ENCODE measurements at places on chromosomes 5 and 9.

GRCh38 chr9:20988061-20988460 is 43.4 kb downstream of the HACD4 start:
- DNase-seq, result no peak

DNA sequence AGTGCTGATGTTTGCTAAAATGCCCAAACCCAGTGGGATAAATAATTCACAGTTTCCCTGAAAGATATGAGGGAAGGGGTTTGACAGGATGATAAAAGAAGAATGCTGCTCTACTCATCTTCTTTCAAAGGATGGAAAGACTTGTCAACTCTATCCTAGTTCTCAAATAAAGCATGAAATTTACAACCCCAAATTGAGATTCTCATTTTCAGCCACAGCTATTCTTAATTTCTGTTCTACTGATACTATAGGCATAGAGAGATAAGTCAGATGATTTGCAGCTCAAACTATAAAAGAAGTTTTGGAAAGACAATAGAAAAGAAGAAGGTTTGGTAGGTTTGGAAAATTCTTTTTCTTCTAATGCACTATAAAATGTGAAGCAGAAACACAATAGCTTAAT is 542.6 kb downstream of the CSNK1G3 start:
- DNase-seq, result no peak

DNA sequence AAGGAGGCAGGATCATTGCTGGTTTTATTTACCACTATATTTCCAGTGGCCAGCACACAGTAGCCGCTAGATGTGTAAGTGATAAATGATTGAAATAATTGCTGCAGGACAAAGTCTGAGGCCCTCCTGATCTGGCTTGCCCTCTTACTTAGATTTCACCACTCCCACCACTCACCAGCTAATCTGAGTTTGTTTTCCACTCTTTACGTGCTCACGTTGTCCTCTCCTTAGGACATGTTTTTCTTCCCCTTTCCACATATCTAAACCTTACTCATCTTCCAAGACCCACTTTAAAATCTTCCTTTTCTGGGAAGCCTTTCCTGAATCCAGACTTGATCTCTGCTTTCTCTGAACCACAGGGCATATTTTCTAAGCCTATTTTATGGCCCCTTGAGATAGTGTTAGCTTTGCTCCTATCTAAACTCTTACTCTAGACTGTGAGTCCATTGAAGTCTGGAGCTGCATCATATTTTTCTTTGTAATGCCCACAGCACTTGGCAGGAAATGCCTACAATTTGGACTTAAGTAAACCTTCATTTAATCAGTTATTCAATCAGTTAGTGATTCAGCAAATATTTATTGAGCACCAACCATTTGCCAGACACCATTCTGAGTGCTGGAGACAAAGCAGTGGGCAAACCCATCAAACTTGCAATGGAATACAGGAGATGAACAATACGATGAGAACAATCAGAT is 2.4 kb downstream of the TLR4 start:
- no peak for DNase-seq

DNA sequence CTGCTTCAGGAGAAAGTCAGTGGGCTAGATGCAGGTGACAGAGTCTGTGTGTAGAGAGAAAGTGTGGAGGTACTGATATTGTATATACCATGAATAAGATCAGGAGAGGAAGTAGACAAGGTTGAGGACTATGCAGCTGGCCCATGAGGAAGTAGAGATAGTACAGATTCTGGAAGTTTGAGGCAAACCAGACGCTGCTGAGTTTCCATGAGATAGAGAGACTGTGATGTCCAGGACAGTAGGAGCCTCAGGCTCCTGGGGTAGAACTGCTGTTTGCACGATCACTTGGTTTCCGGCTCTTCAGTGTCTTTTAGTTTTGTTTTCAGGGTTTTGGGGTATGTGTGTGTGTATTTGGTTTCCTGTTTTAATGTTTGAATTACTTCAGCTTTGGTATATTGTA is 13.6 kb downstream of the OTULINL start:
- DNase-seq, result no peak

DNA sequence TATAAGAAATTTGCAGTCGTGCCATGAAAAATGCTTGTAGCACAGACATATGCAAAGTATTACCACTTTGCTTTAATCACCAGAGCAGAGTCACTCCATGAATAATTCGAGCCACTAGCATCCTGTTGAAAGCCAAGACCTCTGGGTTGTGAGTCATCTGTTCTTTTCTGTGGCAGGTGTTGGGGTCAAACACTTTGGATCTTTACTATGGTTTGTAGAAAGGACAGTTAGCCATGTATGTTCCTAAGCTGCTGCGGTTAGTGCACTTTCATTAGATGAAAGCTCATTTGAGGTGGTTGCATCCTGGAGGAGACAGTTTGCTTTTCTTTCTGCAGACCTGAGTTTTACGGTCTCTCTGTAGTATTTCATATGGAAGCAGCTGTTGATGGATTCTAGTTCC is 223.7 kb downstream of the DMRT2 start:
- DNase-seq, result no peak

GRCh38 chr5:201672-202071 is 10.4 kb downstream of the LRRC14B start:
- no peak for DNase-seq

DNA sequence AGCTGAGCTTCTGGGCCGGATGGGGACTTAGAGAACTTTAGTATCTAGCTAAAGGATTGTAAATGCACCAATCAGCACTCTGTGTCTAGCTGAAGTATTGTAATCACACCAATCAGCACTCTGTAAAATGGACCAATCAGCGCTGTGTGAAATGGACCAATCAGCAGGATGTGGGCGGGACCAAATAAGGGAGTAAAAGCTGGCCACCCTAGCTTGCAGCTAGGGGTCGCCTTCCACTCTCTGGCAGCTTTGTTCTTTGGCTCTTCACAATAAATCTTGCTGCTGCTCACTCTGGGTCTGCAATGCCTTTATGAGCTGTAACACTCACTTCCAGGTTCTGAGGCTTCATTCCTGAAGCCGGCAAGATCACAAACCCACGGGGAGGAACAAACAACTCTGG is 354.0 kb downstream of the PRR16 start:
- DNase-seq, result no peak

GRCh38 chr5:105882956-105883481 is 1787.7 kb downstream of the EFNA5 start:
- DNase-seq, result no peak

GRCh38 chr5:66621146-66621545 is 25.0 kb downstream of the MAST4 start:
- DNase-seq, result no peak

DNA sequence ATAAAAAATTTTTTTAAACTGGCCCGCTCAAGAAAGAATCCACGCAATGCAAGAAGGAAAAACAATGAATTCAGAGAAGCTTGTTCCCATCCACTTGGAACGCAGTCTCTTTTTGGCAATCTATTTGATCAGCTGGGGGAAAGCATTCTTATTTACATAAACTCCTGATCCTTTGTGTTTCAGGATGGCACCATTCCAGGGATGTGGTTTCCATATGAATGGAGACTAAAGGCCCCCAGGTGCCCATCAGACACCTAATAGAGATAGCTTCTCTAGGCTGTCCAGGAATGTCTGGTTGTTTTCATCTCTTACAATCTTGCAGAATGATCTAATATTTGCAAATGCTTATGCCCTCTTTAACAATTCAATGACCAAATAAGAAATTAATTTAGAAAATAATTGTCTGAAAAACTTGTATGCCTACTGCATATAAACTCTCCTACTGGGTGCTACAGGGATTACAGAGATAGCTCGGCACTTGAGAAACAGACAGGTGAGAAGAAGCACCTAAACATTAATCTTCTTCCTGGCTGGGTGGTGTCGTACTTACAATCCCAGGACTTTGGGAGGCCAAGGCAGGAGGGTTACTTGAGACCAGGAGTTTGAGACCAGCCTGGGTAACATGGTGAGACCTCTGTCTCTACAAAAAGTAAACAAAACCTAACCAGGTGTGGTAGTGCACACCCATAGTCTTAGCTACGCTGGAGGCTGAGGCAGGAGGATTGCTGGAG is 3.0 kb upstream of the RASGRF2 start:
- DNase-seq, result no peak

GRCh38 chr9:2635922-2636321 is 14.3 kb downstream of the VLDLR start:
- no peak for DNase-seq

GRCh38 chr5:181281077-181281983 is 20.4 kb upstream of the TRIM52 start:
- DNase-seq, result no peak

- DNase-seq, result no peak
Measured at GRCh38 chr5:45093377-45093776, 284.6 kb downstream of the MRPS30 start.

- DNase-seq, result no peak
Measured at GRCh38 chr9:91187311-91187964, 174.3 kb downstream of the AUH start.

- peak; percentile 39 for DNase-seq
Measured at GRCh38 chr9:135905380-135906258, 1.7 kb downstream of the CAMSAP1 start.

DNA sequence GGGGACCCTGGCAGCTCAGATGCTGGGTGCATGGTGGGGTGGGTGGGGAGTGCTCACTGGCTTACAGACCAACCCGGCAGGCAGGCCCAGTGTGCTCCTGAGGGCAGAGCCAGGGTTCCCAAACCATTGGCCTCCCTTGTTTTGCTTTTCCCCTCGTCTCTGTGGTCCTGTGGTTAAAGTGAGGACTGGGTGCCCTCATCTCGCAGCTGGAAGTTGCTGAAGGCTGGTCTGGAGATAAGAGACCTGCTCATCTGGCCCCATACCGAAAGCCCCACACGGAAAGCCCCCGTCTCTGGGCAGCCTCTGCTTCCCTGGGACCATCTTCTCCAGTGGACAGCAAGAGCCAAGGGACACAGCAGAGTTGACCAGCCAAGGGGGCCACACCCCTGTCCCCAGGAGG is 9.8 kb upstream of the NACC2 start:
- DNase-seq, result no peak

DNA sequence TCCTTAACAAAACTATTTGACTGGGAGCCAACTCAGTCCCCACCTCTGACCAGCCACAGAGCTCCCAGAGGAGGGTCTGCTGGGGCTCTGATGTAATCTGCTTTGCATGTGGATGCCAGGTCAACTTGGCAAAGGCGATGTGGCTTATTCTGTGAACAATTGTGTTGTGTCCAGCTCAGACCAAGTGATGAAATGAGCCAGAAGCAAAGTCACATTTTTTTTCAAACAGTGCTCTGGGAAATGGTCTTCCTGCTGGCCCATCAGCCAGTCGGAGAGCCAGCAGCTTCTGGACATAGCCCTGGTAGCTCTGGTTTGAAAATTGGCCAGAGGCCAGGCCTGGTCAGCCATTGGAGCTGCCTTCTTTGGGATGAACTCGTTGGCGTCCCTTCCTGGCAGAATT is 86.5 kb downstream of the ANGPTL2 start:
- DNase-seq, result no peak

- DNase-seq, result no peak
Measured at GRCh38 chr5:157464519-157465171, 4.6 kb downstream of the NIPAL4 start.

GRCh38 chr5:55902696-55903095 is 51.5 kb downstream of the IL31RA start:
- DNase-seq, result no peak

DNA sequence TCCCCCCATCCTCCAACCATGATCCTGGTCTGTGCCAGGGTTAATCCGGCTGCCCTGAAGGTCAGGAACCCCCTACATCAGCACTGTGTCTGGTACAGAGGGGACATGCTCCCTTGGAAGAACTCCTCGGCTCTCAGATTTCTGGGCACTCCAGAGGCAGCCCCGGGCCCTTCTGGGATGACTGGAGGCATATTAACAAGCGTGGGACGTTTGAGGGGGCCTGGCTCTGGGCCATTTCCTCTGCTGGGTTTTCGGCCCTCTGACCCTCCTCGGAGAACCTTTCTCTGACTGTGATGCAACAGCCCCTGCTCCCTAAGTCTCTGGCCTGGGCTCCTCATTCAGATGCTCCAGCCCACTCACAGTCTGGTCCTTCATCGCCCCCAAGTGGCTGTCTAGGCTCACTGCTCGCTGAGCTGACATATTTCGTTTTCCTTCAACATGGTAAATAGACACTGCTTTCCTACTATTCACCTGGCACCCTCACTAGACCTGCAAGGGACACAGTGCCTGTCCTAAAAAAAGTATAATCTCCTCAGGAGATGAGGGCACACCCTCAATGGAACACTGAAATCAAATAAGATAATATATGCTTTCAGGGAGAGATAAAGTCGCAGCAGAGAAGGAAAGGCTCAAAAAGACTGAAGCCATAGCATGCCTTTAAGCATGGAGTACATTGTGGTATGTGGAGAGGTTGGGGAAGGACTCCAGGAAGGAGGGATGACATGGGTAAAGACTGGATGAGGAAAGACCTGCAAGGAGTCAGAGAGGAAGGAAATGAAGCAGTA is 404.7 kb upstream of the TRPC7 start:
- peak; percentile 53 for DNase-seq

GRCh38 chr5:114447084-114447773 is 85.4 kb downstream of the KCNN2 start:
- DNase-seq, result no peak

DNA sequence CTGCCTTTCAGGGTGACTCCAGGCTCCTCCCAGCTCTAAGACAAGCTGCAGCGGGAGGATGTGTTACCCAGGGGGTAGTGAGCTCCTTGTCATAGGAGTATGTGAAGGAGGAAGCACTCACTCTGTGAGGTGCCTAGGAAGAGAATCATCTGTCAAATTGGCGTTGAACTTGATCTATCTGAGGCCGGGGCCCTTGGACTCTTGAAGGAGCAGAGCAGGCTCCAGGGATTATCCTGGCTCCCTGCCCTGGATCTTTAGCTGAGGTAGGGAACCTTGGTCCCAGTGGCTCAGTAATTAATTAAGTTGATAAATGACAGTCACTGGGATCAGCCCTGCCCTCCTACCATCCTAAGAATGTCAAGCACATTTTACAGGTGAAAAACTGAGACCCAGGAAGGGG is 15.5 kb downstream of the ADGRD2 start:
- no peak for DNase-seq

- no peak for DNase-seq
Measured at GRCh38 chr5:80031109-80031508, 4.0 kb upstream of the THBS4 start.

DNA sequence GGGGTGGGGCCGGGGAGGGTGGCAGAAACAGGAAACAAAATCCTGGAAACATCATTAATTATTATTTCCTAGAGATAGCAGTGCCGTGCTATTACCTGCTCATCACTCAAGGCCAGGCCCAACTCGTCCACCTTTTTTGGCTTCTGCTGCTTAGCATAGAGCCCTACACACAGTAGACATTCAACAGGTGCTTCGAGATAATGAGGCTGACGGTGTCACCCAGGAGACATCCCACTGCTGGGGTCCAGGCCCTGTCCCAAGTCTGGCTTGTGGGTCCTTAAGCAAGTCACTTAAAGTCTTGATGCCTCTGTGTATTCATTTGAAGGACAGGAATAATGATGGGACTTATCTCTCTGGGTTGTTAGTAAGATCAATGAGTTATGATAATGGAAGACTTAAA is 506.6 kb downstream of the BNC2 start:
- DNase-seq, result no peak

DNA sequence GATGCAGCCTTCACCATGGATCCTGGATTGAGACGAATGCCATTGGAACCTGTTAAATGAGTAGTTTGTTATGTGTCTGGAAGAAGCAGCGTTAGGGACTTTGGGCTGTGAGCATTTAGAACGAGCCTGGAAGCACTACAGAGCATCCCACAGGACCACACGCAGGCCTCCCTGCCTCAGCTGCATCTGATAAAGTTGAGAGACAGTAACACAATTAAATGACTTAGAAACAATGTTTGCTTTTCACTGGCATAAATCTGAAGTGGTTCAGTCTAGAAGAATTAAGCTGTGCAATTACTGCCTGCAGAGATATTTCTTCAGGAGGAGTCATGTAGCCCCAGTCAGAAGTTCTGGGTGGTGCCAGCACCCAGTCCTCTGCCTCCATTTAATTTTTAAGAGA is 9.8 kb upstream of the TLX3 start:
- no peak for DNase-seq

- no peak for DNase-seq
Measured at GRCh38 chr9:89695441-89695891, 90.7 kb downstream of the GADD45G start.
